ENCODE measurements at places on chromosomes 5 and 9.
A peak's percentile ranks its signal among the peaks of the same experiment; 100 is the strongest.

GRCh38 chr5:111353035-111353434, 128.9 kb downstream of the CAMK4 start:
- no peak for DNase-seq

- DNase-seq = no peak
Measured at GRCh38 chr9:97447001-97447400, 35.1 kb downstream of the TDRD7 start.

GRCh38 chr9:127777368-127777980, 992 bp downstream of the SH2D3C start:
- DNase-seq = no peak

GRCh38 chr9:71980266-71981190, 69.1 kb downstream of the C9orf85 start:
- no peak for DNase-seq

DNA sequence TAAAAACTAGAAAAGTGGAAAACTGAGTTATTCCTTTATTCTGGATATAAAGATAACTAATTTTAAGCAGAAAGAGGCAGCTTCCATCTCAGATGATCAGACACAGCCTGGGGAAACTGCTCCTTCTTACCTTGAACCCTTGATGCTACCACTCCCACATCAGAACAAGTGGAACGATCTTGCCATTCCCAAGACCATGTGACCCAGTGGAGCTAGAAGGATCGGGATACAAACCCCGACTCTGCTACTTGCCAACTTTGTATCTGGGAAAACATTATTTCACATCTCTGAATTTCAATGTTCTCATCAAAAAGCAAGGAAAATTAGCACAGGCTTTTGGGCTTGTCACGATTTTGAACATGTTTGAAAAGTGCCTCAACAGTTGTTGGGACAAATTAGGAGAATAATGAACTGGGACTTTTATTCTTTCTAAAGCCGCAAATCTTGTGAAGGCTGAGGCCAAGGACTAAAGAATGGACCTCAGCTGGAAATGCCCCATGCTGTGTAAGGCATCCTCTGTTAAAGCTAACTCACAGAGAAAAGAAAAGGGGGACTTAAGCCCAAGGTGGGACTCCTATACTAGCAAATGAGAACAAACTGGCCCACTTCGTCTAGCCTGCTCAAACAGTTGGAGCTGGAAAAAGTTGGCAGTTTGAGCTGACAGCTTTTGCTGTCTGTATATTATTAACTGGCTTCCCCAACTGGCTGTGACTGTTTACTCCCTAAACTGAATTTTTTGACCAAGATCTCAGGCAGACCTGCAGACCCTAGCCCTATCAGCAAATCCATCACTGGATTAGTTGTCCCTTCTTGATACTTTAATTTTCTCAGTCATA, 552.3 kb downstream of the EFNA5 start:
- no peak for DNase-seq

GRCh38 chr5:60916646-60917045, 28.2 kb downstream of the ERCC8 start:
- peak; percentile 67 for DNase-seq

DNA sequence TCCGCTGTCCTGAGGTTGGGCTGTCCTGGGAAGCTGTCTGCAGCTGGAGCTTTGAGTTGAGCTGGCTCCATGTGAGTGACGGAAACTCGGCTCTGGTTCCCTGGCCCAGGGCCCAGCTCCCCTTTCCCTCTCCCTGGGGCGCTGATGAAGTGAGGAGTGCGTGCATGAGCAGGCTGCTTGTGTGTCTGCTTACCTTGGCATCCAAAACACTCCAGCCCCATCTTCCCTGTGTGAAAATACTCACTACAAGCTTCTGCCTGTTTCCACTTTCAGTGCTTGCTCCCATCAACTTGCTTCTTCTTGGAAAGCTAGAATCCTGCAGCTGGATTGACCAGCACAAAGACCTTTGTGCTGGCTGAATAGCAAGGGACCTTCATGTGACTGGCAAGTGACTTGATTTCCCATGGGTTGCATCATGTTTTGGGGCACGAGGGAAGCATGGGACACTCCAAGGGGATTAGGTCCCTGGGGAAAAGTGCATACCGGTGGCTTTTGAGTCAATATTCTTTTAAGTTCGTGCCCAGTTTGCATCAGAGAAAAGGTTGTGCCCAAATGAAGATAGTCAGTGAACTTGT, 198.1 kb downstream of the GADD45G start:
- no peak for DNase-seq

DNA sequence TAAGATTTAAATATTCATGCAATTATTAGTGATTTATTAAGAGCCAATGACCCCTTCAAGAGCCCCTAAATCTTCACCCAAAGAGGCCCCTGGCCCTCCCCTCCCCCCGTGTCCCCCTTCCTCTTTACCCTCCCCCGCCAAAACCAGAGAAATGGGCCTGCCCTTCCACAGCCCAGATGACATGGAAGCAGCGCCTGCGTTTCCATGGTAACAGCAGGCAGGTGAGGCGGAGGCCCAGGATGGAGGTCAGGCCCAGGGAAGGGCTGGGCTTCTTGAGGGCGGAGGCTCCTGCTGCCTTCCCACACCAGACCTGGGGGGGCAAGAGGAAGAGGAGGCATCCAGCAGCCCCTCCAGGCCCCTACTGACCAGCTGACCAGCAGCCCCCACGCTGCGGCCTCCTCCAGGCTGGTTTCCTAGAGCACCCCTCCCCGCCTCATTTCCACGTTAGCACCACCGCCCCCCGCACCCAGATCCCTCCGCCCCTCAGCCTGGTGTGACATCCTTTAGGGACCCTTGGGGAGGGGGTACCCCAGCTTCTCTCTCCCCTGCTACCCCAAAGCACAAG, 37.4 kb downstream of the UNC5A start:
- DNase-seq = no peak

DNA sequence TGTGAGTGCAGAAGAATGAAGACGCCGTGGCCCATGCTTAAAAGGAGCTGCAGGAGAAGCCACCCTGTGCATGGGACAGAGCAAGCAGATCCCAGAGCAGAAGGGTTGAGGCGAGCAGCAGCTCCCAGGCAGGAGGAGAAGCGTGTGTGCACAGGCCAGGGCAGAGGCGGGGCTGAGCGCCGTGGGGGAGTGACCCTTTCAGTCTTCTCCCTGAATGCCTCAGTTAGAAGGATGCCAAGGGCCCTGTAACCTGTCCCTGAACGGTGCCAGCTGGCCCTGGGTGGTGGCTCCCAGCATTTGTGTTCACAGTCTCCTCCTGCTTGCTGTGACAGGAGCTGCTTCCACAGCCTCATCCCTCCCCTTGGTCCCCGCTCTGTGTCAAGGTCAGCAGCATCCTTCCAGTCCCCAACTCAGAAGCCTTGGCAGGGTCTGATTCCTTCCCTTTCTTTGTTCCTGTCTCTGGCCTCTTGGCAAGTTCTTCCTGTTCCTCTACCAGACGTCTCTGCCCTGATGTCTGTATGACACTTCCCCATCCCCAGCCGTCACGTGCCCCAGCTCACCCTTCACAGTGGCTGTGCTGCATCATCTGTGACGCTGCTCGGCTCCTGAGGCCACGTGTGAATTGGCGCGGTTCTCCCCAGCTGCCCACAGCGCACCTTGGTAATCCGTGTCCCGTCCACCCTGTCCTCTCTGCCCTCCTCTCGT, 5.2 kb downstream of the EXOC3 start:
- no peak for DNase-seq

DNA sequence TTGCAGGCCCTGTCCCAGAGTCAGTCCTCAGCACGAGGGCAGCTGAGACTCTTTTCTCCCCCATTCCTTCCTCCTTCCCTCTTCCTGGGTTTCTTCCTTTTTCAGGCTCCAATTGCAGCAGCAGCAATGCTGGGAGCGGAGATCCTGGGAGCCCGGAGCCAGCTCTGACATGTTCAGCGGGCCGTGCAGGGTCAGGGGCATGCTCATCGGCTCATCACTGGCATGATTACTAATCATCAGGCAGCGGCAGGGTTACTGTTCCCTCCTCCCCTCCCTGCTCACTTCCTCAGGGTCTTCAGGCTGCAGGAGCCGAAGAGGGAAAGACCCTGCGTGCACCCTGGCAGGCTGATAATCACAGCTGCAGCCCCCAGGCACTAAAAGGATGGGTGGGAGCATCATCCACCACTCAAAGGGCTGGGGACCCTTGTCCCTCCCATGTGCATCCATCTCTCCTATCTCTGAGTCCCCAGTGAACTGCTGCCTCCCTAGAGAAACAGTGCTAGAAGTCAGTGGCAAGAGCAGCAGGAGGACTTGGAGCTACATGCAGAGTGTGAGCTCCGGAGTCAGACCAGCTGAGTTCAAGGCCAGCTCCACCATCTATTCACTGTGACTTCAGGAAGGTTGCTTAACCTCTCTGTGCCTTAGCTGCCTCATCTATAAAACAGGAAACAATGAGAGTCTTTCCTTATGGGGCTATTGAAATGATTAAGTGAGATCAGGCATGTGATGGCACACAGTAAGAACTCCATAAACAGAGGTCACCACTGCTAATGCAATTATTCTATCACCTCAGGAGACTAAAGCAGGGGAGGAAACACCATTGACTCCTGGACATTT, 7.8 kb upstream of the KCNIP1 start:
- no peak for DNase-seq
